Hindlimb muscle (tissue), 1 donor: ENCODE measurements at places on chromosomes 11 and 22.

DNA sequence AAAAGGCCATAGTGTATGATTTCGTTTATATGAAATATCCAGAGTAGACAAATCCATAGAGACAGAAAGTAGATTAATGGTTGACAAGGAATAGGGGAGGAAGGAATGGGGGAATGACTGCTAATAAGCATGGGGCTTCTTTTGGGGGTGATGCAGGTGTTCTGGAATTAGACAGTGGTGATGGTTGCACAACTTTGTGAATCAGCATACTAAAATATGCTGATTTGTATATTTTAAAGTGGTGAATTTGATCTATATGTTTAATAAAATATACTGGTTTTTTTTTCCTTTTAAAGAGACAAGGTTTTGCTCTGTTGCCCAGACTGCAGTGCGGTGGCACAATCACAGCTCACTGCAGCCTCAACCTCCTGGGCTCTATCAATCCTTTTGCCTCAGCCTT lies 6.5 kb upstream of the HORMAD2 start:
- no peak for DNase-seq

DNA sequence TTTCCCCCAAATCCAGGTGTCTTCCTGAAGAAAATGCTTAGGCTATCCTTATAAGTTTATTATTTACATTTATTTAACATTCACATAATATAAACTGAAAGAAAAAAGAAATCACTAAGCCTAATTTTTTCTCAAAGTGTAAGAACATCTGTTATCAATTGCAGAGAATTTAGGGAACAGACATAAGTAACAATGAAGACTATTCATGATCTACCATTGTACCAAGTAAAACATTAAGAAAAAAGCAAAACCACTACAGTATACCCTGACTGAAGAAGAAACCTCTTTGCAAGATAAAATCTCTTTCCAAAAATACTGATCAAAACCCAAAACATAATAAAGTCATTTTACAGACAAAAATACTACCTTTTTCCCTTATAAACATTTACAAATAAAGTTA lies 60.5 kb downstream of the NUP98 start:
- DNase-seq = no peak

GRCh38 chr11:41795004-41795403 lies 335.6 kb upstream of the LRRC4C start:
- no peak for DNase-seq

- no peak for DNase-seq
Observed at GRCh38 chr11:77109236-77110019, 6.8 kb downstream of the OMP start.

GRCh38 chr22:41377846-41378245 lies 3.9 kb upstream of the TEF start:
- no peak for DNase-seq

- no peak for DNase-seq
Observed at GRCh38 chr11:19735157-19735908, 22.7 kb downstream of the NAV2 start.

DNA sequence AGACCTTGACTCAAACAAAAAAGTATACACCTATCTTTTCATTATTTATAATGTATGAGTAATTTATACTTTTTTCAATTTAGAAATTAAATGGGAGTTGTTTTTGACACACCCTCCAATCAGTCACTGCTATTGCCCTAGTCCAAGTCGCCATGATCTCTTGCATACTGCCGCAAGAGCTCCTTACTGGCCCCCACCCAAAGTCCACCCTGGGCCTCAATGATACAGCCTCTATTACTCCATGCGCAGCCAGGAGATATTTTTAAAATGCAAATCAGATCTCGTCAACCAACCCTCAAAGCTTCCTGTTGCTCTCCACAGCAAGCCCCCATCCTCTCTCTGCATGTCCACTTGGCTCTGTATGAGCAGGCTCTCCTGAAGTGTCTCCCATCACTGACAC lies 12.8 kb upstream of the LMO1 start:
- no peak for DNase-seq

GRCh38 chr11:129895126-129896041 lies at the start of gene NFRKB:
Gene NFRKB, minus strand, starts transcription at chr11:129895578. Its CDS starts 2,729 bp downstream, at chr11:129892849.
- DNase-seq = peak; percentile 85

GRCh38 chr11:97247601-97248000 lies 857.8 kb downstream of the JRKL start:
- DNase-seq = no peak

DNA sequence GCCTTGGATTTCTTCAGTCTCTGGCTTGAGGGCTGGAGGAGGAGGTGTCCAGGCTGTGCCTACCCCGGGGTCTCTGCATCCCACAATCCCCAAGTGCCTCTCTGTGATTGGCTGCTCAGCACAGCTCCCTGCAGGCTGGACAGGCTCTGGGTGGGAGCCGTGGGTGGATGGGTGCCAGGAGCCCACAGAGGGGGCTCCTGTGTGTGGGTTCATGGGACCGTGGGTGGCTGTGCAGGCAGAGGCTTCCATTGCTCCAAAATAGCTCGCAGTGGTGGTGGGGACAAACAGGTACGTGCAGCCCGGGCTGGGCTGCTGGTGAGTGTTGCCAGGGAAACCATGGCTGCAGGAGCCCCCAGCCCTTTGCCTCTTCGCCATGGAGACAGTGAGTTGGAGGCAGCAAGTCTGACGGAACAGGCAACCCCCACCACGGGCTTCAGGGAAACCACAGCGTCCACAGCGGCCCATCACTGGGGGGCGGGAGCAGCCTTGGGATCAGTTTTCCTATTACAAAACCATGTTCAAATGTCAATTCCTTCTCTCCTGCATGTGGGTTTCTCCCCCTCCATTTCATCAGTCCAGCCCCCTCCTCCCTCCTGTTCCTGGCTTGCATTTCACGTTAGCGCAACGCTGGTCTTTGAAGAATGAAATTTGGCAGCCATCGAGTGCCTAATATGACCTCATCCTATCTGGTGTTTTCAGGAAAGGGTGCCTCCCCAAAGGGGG lies 155.2 kb downstream of the TRIM29 start:
- DNase-seq = no peak

DNA sequence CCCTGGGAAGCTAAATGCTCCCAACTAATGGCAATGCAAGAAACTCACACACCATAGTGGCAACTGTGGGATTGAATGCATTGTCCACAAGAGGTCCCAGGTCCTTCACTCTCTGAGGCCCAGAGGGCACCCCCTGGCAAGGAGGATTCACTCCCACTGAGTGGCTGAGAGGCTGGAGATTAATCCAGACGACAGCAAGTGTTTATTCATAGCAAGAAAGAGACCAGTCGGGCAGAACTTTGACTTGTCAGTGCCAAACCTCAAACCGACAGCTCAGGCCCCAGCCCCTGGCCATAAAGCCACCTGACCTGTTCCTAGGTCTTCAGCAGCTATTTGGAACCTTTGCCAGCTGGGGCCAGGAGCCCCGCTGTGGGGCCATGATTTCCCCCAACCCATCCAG lies 54.5 kb upstream of the MPEG1 start:
- no peak for DNase-seq

GRCh38 chr11:132312701-132313111 lies 942.3 kb downstream of the NTM start:
- no peak for DNase-seq

DNA sequence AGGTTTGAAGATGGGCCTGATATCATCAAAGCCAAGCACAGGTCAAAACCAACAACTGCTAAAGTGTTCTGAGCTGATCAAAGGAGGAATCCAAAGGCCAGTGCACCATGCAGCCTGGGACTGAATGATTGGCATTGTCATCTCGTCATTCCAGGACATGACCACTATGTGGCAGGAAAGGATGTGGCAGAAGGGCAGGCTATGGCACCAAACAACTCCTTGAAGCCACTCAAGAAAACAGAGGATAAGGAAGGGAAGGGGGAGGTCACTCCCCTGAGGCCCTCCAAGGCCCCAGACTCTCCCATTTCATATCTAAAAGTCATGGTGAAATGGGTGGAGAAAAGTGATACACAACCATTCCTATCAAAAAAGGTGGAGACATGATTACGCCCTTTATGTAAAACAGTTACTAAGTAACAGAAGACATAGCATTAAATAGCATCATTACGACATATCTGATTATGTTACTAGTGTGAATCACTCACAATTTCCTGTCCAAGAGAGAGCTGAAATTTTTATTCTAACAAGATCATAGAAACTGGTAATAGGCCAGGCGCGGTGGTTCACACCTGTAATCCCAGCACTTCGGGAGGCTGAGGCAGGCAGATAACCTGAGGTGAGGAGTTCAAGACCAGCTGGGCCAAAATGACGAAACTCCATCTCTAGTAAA lies 49.3 kb downstream of the AHNAK start:
- no peak for DNase-seq

- DNase-seq = no peak
Observed at GRCh38 chr11:132911186-132911585, 621.1 kb downstream of the OPCML start.

GRCh38 chr22:24049978-24050377 lies 38.9 kb downstream of the CABIN1 start:
- DNase-seq = no peak

DNA sequence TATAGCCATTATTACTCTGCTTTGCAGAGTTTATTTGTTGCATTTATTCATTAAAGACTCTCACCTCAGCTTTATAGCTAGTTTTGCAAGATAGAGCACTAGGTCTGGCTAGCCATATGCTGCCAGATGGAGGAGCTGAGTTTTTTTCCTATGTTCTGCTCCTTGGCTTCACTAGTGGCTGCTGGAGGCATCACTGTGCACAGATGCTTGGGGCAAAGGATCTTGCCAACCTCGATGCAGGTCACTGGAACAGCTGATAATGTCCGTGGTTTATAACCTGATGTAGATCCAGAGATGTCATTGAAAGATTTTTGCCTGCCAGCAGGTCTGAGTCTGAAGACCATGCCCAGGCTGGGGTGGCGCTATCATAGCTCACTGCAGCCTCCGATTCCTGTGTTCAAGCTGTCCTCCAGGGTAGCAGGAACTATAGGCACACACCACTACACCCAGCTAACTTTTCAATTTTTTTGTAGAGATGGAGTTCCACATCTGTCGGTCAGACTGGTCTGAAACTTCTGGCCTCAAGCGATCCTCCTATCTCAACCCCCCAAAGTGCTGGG lies 63.2 kb downstream of the PACS1 start:
- DNase-seq = no peak

DNA sequence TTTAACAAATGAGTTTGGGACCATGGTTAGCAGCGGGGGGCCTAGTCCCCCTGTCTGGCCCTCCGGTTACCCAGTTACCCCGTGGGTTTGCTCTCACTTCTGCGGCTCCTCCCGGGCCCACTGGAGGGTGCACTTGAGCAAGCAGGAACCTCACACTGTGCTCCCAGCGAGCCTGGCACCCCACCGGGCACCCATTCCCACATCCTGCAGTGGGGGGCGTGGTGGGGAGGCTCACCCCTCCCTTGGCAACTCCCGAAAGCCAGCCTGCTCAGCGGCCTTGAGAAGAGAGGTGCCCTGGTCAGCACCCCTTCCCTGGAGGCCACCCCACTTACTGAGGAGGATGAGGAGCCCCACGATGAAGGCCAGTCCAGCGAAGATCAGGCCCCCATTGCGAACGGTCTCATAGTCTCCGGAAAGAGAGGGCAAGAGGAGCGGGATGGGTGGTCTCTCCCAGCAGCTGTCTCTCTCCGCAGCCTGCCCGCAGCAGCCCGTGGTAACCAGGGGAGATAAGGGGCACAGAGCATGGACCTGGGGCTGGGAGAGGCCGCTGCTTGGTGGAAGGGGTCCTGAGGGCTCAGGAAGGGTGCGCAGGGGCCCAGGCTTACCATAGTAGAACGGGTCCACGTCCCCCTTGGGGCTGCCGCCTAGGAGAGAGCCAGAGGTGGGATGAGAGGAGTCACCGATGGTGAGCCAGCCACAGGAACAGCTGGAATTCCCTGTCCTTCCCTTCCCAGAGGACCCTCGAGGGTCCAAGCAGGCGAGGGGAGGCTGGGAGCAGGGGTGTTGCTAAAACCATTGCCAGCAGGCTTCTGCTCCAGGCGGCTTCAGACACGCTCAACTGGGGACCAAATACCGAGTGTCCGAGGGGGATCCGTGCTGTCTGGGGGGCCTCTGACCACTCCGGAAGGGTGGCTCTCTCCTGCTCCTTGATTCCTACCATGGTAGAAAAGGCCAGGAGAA lies 2.2 kb downstream of the FXYD2 start:
- no peak for DNase-seq

DNA sequence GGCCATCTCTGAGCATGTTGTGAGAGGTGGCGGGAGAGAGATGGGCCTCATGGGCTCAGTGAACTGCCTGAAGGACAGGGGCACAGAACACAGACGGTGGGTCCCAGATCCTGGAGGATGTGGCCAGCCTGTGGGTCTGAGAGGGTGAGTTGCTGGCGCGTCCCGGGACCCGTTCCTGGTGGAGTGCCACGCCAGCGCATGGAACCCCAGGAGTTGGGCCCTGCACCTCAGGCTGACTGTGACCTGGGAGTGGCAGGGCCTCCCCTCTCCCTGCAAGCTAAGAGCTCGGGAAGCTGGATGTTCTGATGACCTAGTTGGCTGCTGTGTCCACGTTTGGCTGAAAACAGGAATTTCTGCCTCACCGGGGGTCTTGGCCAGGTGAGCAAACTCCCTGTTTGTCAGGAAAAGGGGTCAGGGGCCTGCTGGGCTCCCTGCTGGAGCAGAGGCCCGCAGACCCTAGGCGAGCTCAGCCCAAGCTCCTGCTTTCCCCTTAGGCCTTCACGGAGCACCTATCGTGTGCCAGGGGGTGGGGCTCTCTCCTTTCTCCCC lies 15.0 kb downstream of the LRRC32 start:
- DNase-seq = no peak

DNA sequence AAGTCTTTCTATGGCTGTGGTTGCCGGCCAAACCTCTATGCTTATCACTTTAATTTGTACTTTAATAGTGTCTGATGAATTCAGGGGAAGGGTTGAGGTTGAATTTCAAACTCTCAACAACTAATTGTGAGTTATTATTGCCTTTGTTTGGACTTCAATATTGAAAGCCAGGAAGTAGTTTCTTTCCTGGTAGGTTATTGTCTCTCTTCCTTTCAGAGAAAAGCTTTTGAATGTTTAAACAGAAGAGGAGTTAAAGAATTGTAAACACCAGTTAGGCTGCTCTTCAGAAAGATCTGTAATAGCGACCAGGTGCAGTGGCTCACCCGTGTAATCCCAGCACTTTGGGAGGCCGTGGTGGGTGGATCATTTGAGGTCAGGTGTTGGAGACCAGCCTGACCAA lies 22.2 kb downstream of the NNMT start:
- no peak for DNase-seq

DNA sequence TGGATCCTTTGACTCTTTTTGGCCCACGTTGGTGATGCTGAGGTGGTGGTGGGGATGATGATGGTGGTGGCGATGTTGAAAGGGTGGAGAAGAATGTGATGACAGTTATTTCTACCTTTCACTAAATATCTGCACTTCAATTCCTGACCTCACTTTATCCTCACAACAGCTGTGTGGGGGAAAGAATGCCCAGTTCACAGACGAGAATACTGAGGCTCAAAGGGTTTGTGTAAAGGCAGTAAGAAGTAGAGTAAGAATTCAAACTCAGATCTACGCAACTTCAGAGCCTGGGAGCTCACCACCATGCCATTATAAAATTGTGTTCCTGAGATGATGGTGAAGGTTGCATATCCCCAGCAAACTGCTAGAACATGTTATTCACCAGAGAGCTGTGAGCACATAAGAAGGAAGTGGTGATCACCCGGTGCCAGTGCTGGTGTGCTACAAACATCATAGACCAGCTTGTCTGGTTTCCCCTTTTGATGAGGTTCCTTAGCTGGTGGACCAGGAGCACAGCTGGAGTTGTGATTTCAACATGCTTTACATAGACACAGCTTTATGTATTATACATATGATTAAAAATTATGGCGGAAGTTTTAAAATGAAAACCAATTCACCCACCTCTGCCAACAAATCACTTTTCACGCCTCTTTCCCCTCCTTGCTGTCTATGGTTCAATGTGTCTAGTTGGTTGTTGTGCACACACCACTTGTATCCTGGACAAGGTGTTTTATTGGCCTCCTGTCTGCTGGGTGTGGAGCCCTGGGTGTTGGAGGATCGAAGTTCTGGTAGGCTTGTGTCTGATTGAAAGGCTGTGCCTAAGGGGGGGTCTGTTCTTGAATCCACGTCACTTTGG lies 6.2 kb downstream of the ST14 start:
- no peak for DNase-seq
